ENCODE measurements at places on chromosomes 5 and 9. TPM values are rescaled to one million over a fixed set of nuclear protein-coding genes. Genes with fewer than 3 reads are reported as not detected.

DNA sequence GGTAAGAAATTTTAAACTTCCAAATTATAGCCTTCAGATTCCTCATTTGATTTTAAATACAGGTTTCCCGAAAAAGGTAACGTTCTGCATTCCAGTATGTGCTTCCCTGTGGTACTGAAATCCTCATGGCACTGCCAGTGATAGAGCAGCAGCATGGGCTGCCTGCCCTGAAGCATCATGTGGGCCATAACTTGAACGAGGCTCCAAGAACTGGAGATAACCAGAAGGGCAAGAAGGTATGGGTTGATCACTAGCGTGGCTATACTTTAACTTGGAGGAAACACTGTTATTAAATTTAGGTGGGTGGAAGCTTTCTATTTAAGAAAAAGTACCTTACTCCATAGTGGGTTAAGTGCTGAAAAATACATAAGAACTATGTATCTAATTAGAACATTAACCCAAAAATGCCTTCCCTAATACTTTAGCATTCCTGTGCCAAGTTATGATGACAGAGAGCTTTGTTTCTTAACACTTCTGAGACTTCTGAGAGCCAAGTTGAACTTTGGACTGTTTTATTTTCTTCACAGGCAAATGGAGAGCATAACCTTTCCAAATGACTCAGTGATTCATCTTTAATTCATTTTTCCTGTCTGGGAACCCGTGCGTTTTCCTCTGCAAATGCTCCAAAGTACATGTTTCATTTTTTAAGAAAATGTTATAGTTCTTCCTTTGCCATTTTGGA lies 191.5 kb upstream of the GNA14 start:
- peak; percentile 42 for DNase-seq

DNA sequence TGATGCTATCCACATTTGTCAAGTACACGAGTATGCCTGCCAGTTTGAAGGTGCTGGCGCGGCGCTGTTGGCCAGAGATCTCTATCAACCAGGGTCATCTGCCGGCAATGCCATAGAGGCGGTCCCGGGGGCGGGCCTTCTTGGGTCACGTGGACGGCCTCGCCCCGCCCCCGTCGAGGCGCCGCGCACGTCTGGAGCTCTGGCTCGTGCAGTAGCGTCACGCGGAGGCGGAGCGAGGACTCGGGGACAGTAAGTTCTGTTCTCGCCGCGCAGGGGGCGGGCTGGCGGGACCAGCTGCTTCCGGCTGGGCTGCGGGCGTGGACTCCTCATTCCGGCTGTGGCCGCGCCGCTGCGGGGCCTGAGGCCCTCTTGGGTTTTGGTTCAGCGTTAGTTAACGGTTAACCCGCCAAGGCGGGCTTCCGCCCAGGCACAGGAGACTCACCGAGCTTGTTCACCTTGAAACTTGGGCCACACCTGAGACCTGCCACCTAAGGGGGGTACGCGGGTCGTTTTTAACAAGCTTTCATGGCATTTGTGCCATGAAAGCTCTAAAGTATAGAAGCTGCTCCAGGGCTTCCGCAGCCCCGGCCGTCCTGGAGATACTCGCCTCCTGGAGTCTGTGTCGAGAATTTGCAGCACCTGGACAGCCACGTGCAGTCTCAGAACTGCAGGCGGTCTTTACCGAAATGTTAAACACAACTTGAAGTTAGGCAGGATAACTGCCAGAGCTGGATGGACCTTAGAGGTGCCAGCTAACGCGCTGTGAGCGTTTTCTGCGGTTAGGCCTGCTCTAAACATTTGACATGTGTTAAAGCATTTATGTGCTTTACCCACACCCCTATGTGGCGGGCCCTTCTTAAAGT lies at the start of gene RFESD:
TSS of gene RFESD (plus strand) at position 209 of the 863 bp plus-strand sequence. CDS start 5,495 bp downstream, outside the sequence.
- peak; percentile 94 for DNase-seq

DNA sequence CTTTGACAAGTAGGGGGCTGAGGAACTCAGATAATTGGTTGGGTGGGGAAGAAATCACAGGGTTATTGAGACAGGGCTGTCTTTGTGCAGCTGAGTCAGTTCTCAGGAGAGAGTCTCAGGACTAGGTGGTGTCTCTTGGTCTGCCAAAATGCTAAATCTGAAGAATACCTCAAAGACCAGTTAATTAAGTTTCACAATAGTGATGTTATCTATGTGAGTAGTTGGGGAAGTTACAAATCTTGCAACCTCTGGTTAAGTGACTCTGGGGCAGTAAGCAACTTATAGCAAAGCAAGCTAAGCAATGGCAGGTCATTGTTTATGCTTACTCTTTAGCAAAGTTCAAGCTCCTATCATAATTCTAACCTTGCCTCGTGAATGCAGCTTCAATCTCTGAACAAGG lies 53.6 kb downstream of the GIN1 start:
- no peak for DNase-seq

- DNase-seq, result no peak
These were observed 18.2 kb downstream of the RIOK2 start for GRCh38 chr5:97164846-97165245.

PRSS3 gene
- 6.8 TPM for total RNA-seq

PCDHGA1 gene
- 0.32 TPM for total RNA-seq

UAP1L1 gene
- total RNA-seq, result 15.6 TPM

All from HT1080 (cell line).